ENCODE measurements at places on chromosomes 16 and 17.
A peak's percentile ranks its signal among the peaks of the same experiment; 100 is the strongest.

DNA sequence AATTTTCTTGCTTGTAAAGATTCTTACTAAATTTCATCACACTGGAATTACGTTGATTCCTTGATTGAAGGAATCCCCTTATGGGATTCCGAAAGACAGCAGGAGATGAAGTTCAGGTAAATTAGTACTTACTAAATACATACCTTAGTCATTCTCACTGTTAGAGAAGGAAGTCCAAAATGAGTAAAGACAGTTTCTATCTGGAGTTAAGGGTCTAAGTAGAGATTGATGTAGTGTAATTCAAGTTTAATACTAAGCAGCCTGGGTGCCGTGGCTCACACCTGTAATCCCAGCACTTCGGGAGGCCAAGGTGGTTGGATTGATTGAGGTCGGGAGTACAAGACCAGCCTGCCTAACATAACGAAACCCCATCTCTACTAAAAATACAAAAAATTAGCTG, 9.6 kb downstream of the DDX42 start:
- no peak for DNase-seq

- DNase-seq, result no peak
These were observed 12.1 kb downstream of the TBC1D26 start for GRCh38 chr17:15744074-15744676.

- peak; percentile 29 for DNase-seq
These were observed 182.3 kb downstream of the PHKB start for GRCh38 chr16:47643323-47644000.

DNA sequence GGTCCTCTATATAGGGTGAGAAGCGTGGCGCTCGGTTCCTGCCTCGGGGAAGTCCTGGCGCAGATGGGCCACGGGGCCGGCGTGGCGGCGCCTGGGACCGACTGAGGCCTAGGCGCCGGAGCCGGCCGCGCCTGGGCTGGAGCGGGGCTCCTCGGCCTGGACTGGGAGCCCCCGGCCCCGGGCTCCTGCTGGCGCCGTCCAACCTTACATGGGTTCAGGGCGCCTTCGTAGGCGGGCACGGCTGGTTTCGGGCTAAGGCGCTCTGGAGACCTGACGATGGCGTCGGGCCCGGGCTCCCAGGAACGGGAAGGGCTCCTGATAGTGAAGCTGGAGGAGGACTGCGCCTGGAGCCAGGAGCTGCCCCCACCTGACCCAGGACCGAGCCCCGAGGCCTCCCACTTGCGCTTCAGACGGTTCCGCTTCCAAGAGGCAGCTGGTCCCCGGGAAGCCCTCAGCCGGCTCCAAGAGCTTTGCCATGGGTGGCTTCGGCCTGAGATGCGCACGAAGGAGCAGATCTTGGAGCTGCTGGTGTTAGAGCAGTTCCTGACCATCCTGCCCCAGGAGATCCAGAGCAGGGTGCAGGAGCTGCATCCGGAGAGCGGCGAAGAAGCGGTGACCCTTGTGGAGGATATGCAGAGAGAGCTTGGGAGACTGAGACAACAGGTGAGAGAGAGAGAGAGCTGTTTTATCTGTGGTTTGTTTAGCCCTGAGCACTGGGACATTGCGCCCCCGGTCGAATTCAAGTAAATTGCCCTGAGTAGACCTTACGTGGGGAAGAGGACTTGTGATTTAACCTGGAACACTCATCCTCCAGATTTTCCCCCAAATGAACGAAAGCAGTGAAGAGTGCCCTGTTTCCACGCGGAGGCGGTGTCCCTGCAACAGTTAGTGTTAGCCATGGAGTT, 504 bp downstream of the ZNF263 start:
- no peak for DNase-seq

- peak; percentile 28 for DNase-seq
These were observed 41.3 kb upstream of the PABPN1L start for GRCh38 chr16:88907768-88908167.

- no peak for DNase-seq
These were observed 39.4 kb upstream of the ZC3H18 start for GRCh38 chr16:88530858-88531203.

DNA sequence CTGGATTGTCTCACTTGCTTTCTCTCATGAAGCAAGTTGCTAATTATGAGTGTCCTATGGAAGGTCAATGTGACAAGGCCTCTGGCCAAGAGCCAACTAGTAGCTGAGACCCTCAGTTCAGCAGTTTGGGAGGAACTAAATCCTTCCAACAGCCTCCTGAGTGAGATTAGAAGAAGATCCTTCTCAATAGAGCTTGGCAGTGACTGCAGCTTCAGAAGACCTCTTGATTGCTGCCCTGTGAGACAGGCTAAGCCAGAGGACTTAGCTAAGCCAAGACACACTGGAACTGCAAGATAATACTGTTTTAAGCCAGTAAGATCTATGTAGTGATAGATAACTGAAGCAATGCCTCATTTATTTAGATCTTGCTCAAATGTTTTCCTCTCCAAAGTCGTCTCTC, 34.3 kb downstream of the PCTP start:
- DNase-seq, result no peak

DNA sequence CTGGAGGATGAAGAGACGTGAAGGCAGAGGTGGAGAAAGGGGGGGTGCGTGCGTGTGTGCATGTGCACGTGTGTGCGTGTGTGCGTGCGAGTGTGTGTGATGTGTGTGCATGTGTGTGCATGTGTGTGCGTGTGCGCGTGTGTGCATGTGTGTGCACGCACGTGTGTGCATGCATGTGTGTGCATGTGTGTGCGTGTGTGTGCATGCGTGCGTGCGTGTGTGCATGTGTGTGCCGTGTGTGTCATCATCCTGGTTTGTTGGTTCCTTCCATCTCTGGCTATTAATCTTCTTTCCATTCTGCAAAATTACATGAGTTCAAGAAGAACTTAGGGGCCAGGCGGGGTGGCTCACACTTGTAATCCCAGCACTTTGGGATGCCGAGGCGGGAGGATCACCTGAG, 17.0 kb upstream of the RPL38 start:
- DNase-seq, result no peak

GRCh38 chr17:67982034-67982640, 14.1 kb downstream of the C17orf58 start:
- DNase-seq, result no peak

DNA sequence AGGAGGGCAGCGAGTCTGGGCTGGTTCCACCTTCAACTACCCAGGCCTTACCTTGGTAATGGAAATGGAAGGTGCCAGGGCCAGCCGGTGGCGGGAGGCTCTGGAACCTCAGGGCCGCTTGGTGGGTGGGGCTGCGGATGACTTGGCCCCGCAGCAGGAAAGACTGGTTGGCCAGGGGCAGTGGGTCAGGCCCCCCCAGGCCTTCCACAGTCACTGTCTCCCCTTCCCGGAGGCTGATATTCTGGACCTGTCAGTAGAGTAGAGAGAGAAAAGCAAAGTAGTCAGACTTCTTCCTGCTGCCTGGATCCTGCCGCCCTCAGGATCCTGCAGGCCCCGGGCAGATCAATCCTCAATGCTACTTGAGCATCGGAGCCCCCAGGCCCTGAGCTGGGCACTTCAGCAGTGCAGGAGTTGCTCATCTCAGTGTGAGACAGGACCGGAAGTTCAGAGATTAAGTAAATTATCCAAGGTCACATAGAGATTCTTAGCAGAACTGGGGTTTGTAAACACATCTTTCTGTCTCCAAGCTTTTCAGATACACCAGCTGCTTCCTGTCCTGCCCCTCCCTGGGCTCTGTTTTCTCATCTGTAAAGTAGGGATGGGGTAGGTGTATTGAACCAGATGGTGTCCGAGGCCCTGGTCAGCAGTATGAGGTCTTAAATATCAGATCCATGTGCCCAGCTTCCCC, 18.5 kb upstream of the PHF12 start:
- no peak for DNase-seq

DNA sequence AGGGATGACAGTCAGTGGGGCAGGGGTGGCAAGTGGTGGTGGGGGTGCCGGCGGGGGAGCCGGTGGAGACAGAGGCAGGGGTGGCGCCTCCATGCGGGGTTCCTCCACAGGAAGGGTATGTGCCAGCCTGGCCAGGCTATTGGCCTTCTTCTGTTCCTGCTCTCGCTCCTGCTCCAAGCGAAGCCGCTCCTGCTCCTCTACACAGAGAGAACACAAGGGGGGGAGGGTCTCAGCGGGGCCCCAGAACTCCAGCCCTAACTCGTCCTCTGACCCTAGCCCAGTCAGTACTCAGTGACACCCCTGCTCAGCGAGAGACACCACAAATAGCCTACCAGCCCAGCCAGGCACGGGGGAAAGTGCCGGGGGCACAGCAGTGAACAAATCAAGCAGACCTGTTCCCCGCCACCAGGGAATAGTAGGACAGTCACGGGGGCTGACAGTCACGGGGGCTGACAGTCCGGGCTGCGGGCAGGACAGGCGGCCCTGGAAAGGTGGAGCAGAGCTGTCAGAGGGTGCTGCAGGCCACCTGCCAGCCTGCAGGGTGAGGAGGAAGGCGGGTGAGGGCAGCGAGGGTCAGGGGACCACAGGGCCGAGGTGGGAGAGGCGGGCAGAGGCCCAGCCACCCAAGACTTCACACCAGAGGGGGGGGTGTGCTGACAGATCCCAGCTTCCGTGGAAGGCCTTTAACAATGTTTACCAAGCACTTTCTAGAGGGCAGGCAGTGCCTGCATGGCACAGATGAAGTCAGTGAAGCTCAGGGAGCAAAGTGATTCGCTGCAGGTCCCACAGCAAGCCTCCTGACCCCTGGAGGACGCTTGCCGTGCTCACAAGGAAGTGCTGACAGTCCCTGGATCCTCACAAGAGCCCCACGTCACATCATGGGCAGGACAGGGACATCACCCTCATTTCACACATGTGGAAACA, 5.3 kb downstream of the MNT start:
- peak; percentile 36 for DNase-seq

DNA sequence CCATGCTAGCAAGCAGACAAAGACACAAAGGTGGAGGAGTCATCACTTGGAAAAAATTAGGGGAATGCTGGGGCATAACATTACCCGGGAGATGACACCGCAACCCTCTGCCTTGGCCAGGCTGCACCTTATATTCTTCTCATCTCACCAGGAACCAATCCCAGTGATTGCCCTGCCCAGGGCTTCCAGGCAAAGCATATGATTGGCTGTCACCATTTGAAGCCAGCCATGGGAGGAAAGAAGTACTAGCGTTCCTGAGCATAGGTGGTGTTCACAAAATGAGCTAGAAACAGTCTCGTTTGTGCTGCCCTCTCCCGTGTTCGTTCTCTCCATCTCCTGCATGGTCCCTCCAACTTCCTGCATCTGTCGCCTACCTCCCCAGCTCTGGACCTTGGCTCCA, 29.6 kb downstream of the TEKT5 start:
- DNase-seq, result no peak

GRCh38 chr16:3879887-3880564, 487 bp downstream of the CREBBP start:
- DNase-seq, result peak; percentile 72

- DNase-seq, result no peak
These were observed 1.9 kb downstream of the MYL11 start for GRCh38 chr16:30376461-30376902.

GRCh38 chr16:73891129-73891542, 405.5 kb upstream of the PSMD7 start:
- DNase-seq, result peak; percentile 49

DNA sequence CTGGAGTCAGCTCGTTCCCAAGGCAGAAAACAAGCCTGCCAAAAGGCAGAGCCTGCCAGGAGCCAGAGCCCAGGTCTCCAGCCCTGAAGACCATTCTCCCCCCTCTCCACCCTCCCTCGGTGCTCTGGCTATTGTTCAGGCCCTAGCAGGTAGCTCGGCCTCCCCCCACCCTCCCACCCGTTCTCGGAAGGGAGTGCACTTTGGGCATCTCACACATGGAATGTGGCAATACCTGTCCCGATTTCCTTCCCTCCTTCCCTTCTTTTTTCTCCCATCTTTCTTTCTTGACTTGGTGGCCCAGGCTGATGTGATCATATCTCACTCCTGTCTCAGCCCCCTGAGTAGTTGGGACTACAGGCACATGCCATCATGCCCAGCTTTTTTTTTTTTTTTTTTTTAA, 12.4 kb downstream of the CNGB1 start:
- DNase-seq, result no peak

DNA sequence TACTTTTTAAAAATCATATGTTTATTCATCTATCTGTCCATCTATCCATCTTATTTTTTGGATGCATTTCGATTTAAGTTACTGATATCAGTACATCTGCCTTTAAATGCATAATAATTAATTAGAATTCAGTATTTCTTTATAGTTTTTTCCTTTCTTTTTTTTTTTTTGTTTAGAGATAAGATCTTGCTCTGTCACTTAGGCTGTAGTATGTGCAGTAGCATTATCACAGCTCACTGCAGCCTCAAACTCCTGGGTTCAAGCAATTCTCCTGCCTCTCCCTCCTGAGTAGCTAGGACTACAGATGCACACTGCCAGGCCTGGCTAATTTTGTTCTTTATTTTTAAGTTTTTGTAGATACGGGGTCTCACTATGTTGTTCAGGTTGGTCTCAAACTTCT, 133.4 kb downstream of the SSH2 start:
- no peak for DNase-seq
